ENCODE measurements at places on chromosomes 6 and 20. TPM values are rescaled to one million over a fixed set of nuclear protein-coding genes. Genes with fewer than 3 reads are reported as not detected.

Gene DBNDD2
- total RNA-seq = 58.8 TPM

Gene ZNF76
- 34.1 TPM for total RNA-seq

Gene MBOAT1
- total RNA-seq = 17.3 TPM

Gene NECAB3
- total RNA-seq = 147 TPM

DNA sequence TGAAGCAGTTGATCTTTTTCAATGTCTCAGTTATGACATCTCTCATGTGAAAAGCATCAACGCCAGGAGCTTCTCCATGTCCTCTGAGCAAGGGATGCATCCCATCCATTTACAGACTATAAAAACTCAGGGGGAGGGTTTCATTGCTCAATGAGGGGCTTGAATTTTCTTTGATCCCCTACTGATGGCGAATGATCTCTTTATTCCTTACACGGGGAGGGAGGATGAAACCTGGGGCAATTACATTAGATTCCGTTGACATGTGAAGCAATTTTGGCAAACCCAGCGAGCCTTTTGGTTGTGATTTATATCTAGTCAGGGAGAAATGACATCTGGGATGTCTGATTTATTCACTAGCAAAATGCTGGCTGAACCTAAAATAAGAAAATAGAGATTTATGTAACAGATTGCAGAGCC is 268.9 kb downstream of the HIVEP2 start:
- H3K27me3 ChIP-seq = no peaks in the 10 kb centered on the region
- no peak for DNase-seq
- H3K4me3 ChIP-seq = no peak overlapping the region
- no peak overlapping the region for H3K27ac ChIP-seq
- no peaks in the 10 kb centered on the region for H3K36me3 ChIP-seq
- H3K4me1 ChIP-seq = no peaks in the 10 kb centered on the region

DNA sequence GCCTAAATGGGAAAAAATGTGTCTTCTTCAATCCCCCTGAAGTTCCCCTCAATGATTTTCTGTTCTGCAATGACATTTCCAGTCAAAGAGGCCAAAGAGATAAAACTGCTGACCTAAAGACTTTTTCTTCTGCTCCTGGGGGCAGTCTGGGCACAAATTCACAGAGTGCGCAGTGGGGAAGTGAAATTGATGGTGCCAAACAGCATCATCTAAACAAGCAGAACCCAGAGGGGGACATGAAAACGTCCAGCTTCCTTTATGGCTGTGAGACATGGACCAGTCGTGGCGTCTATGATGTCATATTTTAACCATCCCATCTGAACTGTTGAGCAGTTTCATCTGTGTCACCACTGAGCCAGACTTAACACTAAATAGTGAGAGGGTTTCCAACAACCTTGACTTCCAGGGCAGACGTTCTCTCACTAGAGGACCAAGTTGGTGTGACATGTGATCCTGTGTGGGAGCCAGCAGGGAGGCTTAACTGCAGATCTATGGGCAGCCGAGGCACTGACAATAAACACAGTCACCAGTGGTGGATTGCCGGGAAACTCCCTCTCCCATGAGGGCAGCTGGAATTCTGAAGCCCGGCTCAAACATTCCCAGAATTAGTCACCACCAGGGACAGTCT is 12.4 kb downstream of the SCML4 start:
- no peak for DNase-seq
- no peaks in the 10 kb centered on the region for H3K36me3 ChIP-seq
- no peaks in the 10 kb centered on the region for H3K4me1 ChIP-seq
- no peak overlapping the region for H3K27ac ChIP-seq

DNA sequence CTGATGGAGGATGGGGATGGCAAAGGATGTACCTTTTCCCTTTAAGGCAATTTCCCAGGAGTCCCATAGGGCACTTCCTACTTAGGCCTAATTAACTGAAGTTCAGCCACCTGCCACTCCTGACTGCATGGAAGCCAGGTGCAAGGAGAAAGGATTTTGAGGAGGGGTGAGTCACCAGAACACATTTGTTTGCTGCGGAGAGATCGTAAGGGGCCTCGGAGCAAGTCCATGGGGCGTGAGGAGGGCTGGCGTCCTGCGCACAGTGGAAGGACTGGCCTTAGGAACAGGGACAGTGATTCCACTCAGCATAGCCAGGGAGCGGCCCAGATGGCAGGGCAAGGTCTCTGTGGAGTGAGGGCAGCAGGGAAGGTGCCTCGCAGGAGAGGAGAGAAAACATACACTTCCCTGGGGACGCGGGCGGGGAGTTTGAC is 11.8 kb upstream of the MAP1LC3A start:
- DNase-seq = no peak
- H3K27me3 ChIP-seq = no peaks in the 10 kb centered on the region
- peaks cover 13% of the 10 kb centered on the region for H3K36me3 ChIP-seq
- H3K4me1 ChIP-seq = no peaks in the 10 kb centered on the region
- H3K27ac ChIP-seq = no peak overlapping the region
- no peak overlapping the region for H3K4me3 ChIP-seq

Measured in upper lobe of left lung (tissue), 6 donors.